ENCODE measurements at places on chromosomes 3 and 15.

DNA sequence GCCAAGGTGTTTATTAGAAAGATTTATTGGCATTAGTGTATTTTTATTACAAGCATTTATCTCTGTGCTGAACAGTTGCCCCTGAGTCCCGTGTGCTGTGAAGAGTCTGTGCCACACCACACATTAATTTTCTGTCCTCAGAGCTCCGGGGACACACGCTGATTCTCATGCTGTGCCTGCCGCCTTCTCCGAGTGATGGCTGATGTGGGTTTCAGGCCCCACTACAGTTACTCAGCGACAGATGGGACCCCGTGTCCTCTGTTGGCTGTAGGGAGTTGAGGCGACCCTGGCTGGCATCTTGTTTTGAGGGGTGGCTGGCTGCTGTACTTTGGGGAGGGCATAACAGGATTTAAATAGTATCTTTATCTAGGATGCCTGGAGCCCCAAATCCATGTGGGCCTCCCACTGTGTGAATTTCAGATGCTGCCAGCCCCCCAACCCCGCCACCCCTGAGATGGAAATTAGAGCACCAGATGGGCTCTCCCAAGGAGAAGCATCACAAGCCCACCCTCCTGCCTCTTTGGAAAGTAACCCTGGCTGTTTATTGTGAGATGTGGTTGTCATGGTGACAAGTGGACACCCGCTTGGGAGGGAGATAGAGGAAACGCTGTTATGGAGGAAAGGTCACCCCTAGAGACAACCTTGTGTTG is 185.6 kb downstream of the APBA2 start:
- DNase-seq = no peak

GRCh38 chr3:103421460-103421859 is 986.6 kb downstream of the ZPLD1 start:
- no peak for DNase-seq

DNA sequence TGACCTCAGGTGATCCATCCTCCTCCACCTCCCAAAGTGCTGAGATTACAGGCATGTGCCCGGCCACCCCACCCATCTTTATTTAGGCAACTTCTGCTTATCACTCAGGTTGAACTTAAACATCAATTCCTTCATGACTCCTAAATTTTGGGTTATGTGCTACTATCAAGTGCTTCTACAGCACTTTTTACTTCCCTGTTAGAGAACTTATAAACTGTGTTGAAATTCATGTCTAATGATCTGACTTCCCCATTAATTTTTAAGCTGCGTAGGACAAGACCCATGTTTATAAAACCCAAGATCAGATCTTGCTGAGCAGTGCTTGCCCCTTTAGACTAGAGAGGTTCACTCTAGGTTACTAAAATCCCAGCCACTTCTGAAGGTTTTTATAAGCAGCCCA is 266.2 kb upstream of the TPRG1 start:
- no peak for DNase-seq

DNA sequence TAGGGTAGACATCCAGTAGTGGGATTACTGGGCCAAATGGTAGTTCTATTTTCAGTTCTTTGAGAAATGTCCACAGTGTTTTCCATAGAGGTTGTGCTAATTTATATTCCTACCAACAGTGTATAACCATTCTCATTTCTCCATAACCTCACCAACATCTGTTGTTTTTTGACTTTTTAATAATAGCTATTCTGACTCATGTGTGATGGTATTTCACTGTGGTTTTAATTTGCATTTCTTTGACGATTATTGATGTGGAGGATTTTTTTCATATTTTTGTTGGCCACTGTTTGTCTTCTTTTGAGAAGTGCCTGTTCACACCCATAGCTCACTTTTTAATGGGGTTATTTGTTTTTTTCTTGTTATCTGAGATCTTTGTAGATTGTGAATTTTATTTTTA is 125.2 kb downstream of the CFAP20DC start:
- DNase-seq = no peak

DNA sequence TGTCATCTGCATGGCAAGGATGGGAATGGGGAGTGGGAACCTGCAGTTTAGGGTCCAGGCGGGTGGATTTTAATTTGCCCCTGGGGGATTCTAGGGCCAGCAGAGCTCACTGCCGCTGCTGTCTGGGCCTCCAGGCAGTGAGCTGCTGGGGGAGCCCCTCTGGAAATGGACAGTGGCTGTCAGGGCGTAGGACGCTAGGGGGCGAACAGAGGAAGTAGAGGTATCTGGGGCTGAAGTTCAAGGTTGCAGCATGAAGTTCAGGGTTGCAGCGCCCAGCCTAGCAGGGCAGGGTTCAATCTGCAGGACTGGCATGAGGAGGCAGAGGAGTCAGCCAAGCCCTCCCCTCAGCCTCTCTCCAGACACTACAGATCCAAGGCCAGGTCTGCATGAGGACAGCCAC is 49.5 kb downstream of the APBA2 start:
- DNase-seq = no peak

DNA sequence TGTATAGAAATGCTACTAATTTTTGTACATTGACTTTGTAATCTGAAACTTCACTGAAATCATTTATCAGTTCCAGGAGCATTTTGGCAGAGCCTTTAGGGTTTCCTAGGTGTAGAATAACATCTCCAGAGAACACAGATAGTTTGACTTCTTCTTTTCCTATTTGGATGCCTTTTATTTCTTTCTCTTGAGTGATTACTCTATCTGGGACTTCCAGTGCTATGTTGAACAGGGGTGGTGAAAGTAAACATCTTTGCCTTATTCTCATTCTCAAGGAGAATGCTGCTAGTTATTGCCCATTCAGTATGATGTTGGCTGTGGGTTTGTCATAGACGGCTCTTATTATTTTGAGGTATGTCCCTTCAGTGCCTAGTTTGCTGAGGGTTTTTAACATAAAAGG is 697.9 kb upstream of the ROBO1 start:
- DNase-seq = no peak

- DNase-seq = no peak
Measured at GRCh38 chr3:151795276-151795675, 18.6 kb upstream of the AADAC start.

DNA sequence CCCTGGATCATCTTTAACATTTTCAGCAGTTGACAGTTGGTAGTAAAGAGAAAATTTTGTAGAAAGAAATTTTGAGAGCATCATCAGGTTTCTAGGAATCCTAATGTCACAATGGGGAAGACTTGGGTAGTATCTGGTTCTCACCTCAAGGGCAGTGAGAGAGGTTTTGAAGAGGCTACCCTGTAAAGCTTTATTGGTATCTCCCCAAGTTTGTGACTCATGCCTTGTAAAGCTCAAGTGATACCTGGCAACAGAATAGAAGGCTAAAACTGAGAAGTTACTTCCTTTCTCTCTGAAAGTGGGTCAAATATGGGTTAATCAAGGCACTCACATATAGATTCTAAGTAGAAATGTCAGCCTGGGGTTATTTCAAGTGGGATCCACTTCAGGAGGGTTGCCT is 196.4 kb downstream of the SUCNR1 start:
- no peak for DNase-seq

GRCh38 chr3:40307176-40307575 is 2.3 kb upstream of the EIF1B start:
- DNase-seq = no peak

DNA sequence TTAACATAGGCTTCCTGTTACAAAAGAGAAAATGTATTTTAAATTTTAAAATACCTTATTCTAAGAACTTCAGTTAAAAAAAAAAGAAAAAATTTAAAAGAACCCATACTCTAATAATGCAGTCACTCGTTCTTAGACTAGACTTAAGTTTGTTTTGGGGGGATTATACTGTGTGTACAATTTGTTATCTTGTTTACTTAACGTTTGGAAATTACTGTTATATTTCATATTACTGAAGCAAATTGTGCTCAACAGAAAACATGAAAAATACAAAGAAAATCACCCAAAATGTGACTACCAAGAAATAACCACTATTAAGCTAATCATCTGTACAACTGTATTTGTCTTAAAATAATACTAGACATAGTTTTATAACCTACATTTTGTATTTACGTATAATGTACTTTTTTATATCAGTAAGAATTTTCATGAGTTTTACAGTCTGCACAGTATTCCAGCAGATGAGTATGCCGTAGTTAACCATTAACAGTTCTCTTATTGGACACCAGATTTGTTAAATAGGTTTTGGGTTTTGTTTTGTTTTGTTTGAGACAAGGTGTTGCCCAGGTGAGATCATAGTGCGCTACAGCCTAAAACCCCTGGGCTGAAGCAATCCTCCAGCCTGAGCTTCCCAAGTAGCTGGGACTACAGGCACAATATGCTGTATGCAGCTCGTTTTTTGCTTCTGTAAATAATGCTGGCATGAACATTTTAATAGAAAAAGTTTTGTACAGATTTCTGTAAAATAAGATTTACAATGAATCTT is 88.8 kb upstream of the CHD2 start:
- DNase-seq = no peak

- no peak for DNase-seq
Measured at GRCh38 chr3:120489421-120489820, 38.6 kb upstream of the FSTL1 start.

GRCh38 chr3:55480911-55481743 is 6.0 kb downstream of the WNT5A start:
- no peak for DNase-seq

DNA sequence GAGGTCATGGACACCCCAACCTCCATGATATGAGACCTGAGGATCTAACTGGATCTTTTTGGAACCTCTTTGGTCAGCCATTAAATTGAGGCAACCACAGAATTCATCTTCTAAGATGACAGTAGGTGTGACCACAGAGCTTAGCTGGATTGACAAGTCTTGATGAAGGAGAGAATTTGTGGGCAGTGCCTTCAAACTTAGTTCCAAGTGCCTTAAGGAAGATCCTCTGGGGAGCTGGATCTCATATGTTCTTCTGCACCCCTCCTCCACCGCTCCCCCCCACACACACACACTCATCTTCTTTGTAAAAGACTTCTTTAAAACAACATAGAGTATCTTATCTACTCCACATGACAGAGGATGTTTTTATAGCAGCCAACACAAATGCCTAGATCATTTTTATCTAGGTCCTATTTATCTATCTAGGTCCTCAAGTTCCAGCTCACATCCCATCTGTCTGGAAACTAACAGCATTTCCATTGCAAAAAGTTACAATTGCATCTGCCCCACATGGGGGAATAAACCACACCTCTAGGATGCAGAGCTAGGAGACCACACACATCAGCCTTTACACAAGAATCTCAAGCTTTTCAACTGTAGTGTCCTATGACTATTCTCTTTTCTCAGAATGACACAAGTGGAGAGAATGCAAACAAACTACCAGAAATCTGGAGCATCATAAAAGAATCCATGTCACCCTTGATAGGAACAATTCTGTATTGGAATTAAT is 37.4 kb downstream of the WWTR1 start:
- no peak for DNase-seq

DNA sequence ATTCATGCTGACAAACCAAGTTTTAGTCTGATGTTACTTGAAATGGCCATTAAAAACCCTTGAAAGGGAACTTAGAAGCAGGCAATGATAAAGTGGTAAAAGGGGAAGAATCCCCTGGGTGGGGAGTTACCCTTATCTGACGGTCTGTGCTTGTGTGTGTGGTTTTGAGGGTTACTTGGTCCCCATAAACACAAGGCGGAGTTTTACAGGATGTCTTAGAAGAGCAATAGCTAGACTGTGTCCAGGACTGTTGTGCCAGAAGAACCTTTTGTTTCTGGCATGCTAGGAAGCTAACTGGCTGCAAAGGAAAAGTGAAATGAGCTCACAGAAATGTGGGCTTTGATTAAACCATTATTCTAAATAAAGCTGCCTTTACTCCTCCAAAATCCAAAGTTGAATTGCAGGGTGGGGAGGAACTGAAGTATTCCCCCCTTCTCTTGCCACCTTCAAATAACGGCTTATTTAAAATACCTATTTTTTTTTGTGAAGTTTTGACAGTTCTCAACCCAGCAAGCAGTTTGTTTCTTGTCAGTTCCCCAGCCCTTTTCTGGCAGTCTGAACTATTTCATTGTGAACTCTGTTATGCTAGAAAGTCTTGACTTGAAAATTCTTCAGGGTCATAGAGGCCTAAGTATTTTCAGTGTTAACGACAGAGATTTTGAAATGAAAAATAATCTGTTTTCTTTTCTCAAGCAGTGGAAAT is 443.5 kb downstream of the OTOL1 start:
- no peak for DNase-seq

- no peak for DNase-seq
Measured at GRCh38 chr3:66406831-66407610, 93.8 kb downstream of the LRIG1 start.

All from esophagus squamous epithelium (tissue), 5 donors.